NB4 (cell line): ENCODE measurements at places on chromosomes 2 and 18.

DNA sequence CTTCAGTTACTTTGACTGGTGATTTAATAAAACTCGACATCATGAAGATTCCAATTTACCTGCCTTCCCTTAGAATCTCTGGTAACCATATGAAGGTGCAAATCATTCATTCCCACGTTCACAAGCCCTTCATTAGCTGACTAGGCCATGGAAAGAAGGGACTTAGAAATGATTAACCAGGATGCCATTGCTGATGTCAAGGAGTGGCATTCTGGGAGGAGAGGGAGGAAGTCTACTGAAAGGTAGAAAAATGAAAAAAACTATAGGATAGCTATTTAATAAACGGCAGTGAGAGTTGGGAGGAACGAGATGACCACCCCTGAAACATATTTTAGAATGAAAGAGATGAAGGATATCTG is 1.4 kb downstream of the ATIC start:
- DNase-seq, result no peak

DNA sequence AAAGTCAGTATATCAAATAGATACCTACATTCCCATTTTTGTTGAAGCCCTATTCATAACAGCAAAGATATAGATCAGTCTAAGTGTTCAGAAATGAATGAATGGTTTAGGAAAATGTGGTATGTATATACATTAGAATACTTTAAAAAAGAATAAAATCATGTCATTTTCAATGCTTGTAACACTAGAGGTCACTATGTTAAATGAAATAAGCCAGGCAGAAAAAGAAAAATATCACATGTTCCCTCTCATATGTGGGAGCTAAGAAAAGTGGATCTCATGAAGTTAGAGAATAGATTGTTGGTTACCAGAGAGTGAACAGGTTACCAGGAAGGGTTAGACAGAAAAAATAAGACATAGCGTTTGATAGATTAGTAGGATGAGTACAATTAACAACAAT is 1111.0 kb upstream of the SLC39A10 start:
- DNase-seq, result peak; percentile 19

- DNase-seq, result no peak
Measured at GRCh38 chr18:74050807-74051206, 96.8 kb downstream of the FBXO15 start.

GRCh38 chr2:217127744-217128143 is 267.9 kb upstream of the TNP1 start:
- no peak for DNase-seq

GRCh38 chr2:28098501-28099225 is 208.1 kb downstream of the BABAM2 start:
- DNase-seq, result no peak

- DNase-seq, result no peak
Measured at GRCh38 chr2:160952464-160953254, 207.6 kb upstream of the TANK start.

DNA sequence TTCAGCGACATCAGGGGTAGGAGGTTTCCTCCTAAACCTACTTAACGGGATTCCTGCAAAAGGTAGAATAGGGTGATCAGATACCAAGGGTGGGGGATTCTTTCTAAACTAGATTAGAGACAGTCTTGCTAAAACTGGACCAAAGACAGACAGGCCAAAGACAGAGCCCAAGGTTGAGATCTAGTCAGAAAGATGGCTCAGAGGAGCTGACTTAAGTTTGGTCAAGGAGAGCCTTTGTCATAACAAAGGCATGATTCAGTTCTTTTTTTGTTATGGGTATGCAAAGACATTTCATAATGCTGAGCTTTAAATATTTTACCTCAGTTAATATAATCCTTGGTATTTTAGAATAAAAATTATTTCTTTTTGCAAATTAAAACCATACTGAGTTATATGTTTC is 17.8 kb upstream of the GPR75 start:
- DNase-seq, result no peak

- no peak for DNase-seq
Measured at GRCh38 chr2:105248316-105249070, 7.0 kb downstream of the GPR45 start.

DNA sequence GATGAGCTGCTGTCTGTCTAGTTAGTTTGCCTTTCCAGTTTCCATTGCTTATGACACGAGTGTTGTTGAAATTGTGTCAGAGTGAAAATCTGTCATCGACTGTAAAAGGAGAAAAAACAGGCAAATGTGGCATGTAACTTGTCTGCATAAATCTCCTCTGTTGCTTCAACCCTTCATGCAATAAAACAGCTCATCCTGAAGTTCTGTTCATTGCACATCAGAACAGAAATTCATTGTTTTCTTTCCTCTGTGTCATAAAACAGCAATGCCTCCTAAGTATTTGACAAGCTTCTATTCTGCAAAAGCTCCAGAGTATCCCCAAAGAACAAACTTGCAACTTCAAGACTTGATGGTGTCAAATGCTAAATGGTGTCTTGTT is 432.1 kb downstream of the MEIS1 start:
- DNase-seq, result no peak

GRCh38 chr2:232897598-232898408 is 27.7 kb downstream of the SNORC start:
- DNase-seq, result no peak

DNA sequence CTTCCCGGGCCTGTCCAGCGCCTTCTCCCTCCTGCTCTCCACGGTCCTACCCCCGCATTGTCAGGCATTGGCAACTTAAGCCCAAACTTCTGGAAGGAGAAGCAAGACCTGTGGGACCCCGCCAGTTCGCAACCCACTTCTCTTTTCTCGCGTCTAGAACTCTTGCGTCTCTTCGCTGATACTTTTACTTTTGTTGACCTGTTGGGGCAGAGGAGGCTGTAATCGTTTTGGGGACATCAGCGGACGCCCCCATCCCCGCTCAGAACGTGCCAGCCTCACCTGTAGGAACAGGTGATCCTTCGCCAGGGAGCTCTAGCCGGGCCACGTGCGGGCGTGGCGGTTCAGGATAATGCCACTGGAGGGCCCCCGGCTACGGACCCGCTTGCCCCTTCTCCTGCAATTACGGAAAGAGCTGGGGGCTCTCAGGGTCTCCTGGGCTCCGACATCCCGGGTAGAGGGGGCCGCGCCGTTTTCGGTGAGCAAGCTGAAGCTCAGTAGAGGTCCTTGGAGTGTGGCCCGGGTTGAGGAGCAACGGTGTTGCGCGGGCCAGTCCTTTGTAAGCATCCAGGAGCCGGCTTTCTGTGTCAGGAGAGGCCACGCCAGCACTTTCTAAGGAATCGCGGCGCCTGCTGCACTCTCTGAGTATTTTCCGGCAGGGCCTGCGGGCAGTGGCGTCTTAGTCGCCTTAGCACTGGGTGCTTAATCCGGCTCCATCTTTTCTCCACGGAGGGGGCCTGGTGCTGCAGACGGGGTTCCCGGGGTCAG is 1.6 kb downstream of the MTCL1 start:
- DNase-seq, result peak; percentile 17

GRCh38 chr18:79252904-79253633 is 142.7 kb upstream of the NFATC1 start:
- no peak for DNase-seq

GRCh38 chr2:210860276-210860675 is 303.9 kb downstream of the CPS1 start:
- DNase-seq, result no peak

DNA sequence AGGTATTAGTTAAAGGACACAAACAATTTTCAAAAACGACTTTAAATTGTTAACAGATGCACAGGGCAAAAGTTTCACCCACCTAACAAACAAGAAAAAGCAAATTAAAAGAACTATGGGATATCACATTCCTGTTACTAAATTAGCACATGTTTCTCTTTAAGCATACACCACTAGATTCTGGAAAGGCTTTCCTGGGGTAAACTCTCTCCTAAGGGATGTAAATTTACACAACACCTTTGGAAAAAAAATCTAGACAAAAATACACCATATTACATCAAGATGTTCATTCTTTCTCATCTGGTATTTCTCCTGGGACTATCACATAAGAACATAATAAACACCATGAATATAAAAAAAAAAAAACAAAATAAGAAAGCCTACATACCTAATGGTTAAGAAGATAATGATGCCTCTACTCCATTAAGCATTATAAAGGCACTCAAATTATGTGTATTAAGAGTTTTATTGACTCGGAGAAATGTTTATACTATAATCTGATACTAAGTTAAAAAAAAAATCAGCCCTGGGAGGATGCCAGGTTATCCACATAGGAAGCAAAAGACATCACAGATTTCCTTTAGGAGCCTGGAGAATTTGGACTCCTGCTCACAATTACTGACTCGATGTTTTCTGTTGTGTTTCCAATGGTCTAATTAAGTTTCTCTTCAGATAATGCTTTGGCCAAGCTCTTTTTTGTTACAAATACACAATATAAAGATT is 82.8 kb upstream of the AFF3 start:
- no peak for DNase-seq

- no peak for DNase-seq
Measured at GRCh38 chr2:24452502-24452885, 38.6 kb upstream of the NCOA1 start.

GRCh38 chr18:25058521-25058920 is 293.4 kb downstream of the ZNF521 start:
- no peak for DNase-seq

DNA sequence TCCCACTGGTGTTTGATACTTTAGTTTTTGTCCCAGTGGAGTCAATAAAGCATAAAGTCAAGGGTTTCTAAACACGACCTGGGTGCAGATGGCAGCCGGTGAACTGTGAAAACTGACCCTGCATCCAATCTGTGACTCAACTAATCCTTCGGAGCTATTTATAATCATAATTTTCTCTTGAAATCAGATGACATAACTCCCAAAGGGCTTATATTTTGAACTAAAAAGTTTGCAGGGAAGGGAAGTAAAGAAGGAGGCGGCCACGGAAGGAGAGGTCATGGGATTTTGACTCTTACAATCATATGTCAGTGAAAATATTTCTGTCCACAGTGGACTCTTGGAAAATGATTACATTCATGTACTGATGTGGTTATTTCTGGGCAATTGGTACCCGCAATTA is 178.5 kb downstream of the PDE1A start:
- no peak for DNase-seq

DNA sequence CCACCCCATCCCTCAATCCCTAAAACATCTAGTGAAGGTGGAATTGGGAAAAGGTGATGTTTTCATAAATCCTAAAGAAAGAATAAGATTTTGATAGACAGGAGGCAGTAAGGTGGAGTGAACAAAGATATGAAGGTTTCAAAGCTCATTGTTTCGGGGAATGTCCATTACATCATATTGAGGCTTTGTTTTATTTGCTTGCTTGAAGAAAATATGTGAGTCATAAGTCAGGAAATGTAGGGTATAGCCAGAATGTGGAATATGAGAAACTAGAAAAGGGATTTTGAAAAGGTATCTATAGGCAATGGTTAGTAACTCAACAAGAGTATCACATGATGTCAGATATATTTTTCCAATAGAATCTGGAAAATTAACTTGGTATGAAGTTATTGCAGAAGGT is 1178.5 kb upstream of the ACVR2A start:
- no peak for DNase-seq

- DNase-seq, result no peak
Measured at GRCh38 chr18:38576349-38576748, 1010.8 kb upstream of the CELF4 start.

DNA sequence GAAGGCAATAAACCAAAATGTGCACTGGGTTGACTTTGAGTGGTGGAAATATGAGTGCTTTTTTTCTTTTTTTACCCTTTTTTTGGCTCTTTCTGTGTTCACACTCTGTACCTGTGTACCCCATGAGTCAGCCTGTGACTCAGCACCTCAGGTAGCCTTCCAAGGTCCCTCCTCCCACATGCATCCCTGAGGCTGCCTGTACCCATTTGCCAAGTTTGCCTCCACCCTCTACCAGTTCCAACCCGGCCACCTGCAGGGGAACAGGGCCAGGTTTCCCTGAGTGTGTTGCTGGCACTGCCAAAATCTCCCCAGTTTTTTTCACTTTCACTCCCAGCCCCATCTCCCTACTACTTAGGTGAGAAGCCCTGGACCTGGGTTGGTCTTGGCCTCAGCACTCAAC is 14.0 kb downstream of the CXCR1 start:
- no peak for DNase-seq

DNA sequence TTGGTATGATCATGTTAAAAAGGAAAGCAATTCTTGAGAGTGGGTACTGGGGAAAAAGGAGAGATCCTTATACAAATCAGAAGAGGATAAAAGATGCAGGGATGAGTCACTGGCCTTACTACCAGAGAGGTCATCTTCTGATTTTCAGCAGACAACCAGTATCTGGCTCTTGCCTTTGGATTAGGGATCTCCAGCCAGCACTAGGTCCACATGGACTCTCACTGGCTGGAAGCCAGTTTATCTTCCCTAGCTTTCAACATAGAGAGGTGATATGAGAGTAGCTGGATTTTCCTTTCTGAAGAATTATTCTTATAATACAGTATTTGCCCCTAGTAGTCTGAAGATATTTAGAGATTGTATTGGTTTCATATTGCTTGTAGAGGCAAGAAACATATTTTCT is 30.2 kb downstream of the CERKL start:
- no peak for DNase-seq

DNA sequence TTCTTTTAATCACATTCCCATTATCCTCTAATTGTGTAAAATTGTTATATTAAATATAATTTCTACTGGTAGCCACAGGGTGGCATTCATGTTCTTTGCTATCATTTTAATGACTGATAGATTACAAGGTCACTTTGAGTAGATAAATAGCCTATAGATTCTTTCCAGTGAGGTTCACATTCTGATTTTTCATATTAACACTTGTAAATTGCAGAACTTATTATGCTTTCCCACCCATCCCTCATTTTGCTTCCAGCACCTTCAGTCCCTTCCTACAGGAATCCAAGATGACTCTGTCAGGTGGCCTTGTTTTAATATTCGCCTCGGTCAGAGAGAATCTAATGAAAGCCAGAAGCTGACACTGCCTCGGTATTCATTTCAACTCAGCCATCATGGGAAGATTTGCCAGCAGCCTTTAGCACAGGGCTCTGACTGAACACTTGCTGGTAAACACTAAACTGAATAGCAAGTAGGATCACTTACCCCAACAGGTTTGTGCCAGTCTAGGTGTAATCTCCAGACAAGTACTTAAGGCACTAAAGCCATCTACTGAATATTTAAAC is 101.2 kb upstream of the FSHR start:
- DNase-seq, result peak; percentile 12

- DNase-seq, result no peak
Measured at GRCh38 chr2:211329421-211329820, 773.0 kb downstream of the CPS1 start.

- DNase-seq, result no peak
Measured at GRCh38 chr2:54416938-54417337, 39.2 kb upstream of the SPTBN1 start.

- DNase-seq, result no peak
Measured at GRCh38 chr2:44771522-44771921, 170.0 kb upstream of the SIX3 start.

- DNase-seq, result no peak
Measured at GRCh38 chr18:23265682-23266399, 130.6 kb downstream of the CABLES1 start.

DNA sequence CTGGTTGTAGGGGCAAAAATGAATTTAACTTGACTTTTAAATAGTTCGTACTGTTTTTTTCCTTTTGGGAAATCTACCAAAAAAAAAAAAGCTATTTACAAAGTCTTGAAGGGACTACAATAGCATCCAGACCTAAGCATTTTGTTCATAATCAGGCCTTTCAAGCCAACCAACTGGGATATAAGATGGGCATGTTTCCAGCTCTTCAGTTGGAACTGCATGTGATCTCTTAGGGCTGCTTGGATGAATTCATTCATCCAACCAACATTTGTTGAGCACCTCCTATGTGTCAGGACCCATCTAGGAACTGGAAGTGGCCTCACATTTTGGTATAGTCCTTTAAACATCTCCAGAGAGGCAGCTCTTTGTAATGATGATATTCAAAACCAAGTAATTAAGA is 98.6 kb downstream of the AAK1 start:
- DNase-seq, result no peak

- peak; percentile 61 for DNase-seq
Measured at GRCh38 chr2:223101340-223102039, 49.5 kb downstream of the KCNE4 start.
